T-helper 1 cell (primary cell): ENCODE measurements at places on chromosomes 5 and 9.

GRCh38 chr9:16058131-16058549 lies 505.3 kb downstream of the CCDC171 start:
- no peak for DNase-seq

DNA sequence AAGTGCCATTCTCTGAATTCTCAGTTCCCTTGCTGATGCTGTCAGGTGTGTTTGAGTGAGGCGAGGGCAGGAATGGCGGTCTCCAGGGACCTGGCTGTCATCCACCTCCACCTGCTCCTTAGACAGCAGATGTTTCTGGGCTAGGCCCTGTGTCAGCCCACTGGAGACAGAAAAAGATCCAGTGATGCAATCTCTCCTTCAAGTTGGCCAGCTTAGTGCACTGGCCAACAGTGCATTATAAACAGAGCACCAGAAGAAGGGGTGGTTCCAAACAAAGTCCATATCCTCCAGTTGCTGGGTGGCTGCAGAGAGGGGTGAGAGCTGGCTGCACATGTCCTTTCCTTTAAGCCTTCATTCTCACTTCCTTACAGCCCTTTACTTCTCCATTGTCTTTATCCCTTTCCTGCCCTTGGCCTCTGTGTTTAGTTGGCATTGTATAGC lies 26.5 kb downstream of the NANS start:
- DNase-seq, result no peak

- no peak for DNase-seq
Observed at GRCh38 chr5:17260549-17260948, 43.1 kb downstream of the BASP1 start.

- DNase-seq, result no peak
Observed at GRCh38 chr5:169248550-169248949, 52.4 kb downstream of the SLIT3 start.

DNA sequence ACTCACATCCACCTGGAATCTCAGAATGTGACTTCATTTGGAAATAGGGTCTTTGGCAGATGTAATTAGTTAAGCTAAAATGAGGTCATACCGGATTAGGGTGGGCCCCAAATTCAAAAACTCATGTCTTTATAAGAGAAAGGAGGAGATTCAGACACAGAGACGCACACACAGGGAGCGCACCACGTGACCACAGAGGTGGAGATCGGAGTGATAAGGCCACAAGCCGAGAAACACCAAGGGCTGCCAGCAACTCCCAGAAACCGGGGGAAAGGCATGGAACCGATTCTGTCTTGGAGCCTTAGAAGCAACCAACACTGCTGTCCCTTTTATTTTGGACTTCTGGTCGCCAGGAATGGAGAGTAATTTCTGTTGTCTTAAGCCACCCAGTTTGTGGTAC lies 31.8 kb upstream of the LMX1B start:
- no peak for DNase-seq

DNA sequence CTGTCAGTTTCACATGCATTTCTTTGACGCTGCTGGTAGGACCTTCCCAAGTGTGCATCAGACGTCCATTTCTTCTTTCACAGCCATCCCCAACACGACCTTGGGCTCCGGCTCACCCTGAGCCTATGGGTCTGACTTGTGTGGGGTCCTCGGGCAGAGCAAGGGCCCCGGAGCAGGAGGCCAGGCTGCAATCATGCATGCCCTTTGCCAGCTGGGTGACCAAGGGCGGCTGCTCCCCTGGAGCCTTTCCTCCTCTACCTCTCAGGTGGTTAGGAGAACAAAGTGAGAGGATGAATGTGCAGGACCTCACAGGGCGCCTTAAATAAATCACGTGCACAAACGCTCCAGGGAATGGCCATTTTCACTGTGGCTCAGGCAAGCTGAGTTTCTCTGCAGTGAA lies 33.2 kb downstream of the TERT start:
- no peak for DNase-seq

GRCh38 chr5:128920345-128921215 lies 44.7 kb upstream of the SLC27A6 start:
- DNase-seq, result no peak

- DNase-seq, result no peak
Observed at GRCh38 chr9:18536554-18536953, 62.6 kb downstream of the ADAMTSL1 start.

GRCh38 chr5:67299231-67299735 lies 102.7 kb upstream of the CD180 start:
- no peak for DNase-seq
